ENCODE measurements at places on chromosomes 2 and 18. TPM values are rescaled to one million over a fixed set of nuclear protein-coding genes. Genes with fewer than 3 reads are reported as not detected.

The AFF3 gene
- 20.7 TPM for total RNA-seq

The PLCL1 gene
- 22.7 TPM for total RNA-seq

The DCDC2C gene
- total RNA-seq, result not detected

GRCh38 chr2:11809586-11810236, 63.3 kb downstream of the LPIN1 start:
- no peak overlapping the region for H3K4me3 ChIP-seq
- no peaks in the 10 kb centered on the region for H3K27me3 ChIP-seq
- no peak for DNase-seq
- no peak overlapping the region for H3K27ac ChIP-seq
- H3K4me1 ChIP-seq, result no peaks in the 10 kb centered on the region

DNA sequence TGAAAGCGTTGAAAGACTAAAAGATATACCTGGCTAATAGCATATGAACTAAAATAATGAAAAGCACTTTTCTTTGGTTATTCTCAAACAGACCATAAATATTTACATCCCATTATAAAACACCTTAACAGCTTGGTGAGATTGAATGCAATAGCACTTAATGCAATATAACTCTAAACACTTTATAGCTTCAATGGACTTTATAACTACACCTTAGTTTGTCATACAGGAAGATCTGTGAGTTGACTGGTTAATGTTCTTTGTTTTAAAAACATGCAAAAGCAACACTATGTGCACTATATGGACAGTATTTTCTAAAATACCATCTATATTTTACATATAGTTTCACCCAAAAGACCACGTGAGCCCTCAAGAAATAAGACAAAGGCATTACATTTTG, 353.3 kb upstream of the ACVR2A start:
- no peaks in the 10 kb centered on the region for H3K36me3 ChIP-seq
- no peak overlapping the region for H3K4me3 ChIP-seq
- no peaks in the 10 kb centered on the region for H3K27me3 ChIP-seq
- DNase-seq, result no peak
- no peak overlapping the region for H3K27ac ChIP-seq

DNA sequence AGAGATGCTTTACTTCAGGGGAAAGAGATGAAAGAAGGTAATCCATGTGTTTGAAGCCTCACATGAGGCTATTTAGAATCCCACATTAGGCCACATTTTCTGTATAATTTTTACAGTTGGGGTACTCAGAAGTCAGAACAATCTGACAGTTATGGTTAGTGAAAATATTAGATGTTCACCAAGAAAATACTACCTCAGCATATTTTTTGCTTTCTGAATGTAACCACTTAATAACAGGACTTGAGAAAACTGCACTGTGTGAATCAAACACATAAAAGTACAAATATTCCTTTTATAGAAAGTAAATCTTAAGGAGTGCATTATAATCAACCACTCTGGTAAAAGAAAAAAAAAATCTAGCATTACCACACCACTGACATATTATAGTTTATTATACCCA, 169.3 kb downstream of the SATB2 start:
- no peak overlapping the region for H3K4me3 ChIP-seq
- H3K4me1 ChIP-seq, result no peaks in the 10 kb centered on the region
- H3K27ac ChIP-seq, result no peak overlapping the region

DNA sequence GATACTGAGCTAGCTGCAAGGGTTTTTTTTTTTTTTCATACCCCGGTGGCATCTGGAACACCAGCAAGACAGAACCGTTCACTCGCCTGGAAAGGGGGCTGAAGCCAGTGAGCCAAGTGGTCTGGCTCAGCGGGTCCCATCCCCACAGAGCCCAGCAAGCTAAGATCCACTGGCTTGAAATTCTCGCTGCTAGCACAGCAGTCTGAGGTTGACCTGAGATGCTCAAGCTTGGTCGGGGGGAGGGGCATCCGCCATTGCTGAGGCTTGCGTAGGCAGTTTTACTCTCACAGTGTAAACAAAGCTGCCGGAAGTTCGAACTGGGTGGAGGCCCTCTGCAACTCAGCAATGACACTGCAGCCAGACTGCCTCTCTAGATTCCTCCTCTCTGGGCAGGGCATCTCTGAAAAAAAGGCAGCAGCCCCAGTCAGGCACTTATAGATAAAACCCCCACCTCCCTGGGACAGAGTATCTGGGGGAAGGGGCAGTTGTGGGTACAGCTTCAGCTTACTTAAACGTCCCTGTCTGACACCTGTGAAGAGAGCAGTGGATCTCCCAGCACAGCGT, 5.1 kb upstream of the MIB1 start:
- peaks cover 6% of the 10 kb centered on the region for H3K4me1 ChIP-seq
- no peak for DNase-seq
- no peak overlapping the region for H3K4me3 ChIP-seq

GRCh38 chr2:219638217-219638947, 11.0 kb downstream of the SLC4A3 start:
- H3K27me3 ChIP-seq, result no peaks in the 10 kb centered on the region
- H3K4me3 ChIP-seq, result no peak overlapping the region
- H3K27ac ChIP-seq, result no peak overlapping the region
- H3K36me3 ChIP-seq, result no peaks in the 10 kb centered on the region
- peaks cover 4% of the 10 kb centered on the region for H3K4me1 ChIP-seq

- DNase-seq, result no peak
- no peak overlapping the region for H3K27ac ChIP-seq
- no peaks in the 10 kb centered on the region for H3K36me3 ChIP-seq
- no peaks in the 10 kb centered on the region for H3K27me3 ChIP-seq
- H3K4me1 ChIP-seq, result no peaks in the 10 kb centered on the region
- no peak overlapping the region for H3K4me3 ChIP-seq
These were observed 253.6 kb upstream of the TNP1 start for GRCh38 chr2:217113491-217113890.

DNA sequence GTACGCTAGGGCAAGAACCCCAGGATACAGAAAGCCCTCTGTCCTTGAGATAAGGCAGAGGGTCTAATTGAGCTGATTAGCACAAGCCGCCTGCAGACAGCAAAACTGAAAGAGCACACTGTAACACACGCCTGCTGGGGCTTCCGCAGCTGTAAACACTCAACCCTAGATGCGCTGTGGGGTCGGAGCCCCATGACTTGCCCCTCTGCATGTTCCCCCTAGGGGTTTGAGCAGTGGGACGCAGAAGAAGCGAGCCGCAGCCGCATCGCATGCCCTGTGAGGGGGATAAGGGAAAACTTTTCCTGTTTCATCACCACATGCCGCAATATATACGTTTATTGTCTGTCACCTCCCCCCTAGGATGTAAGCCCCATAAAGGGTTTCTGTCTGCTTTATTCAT, 384.6 kb downstream of the PLCL1 start:
- no peak overlapping the region for H3K4me3 ChIP-seq
- H3K36me3 ChIP-seq, result no peaks in the 10 kb centered on the region

DNA sequence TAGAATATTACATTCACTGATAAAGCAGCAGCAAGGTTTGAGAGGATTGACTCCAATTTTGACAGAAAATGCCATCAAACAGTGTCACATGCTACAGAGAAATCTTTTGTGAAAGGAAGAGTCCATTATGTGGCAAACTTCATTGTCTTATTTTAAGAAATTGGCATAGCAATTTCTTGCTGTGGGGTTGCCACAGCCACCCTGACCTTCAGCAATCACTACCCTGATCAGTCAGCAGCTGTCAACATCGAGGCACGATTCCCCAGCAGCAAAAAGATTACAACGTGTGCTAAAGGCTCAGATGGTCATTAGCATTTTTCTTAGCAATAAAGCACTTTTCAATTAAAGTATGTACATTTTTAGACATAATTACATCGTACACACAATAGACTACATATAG, 74.7 kb downstream of the PRKCE start:
- no peak overlapping the region for H3K4me3 ChIP-seq
- H3K27me3 ChIP-seq, result no peaks in the 10 kb centered on the region
- H3K36me3 ChIP-seq, result no peaks in the 10 kb centered on the region
- H3K4me1 ChIP-seq, result no peaks in the 10 kb centered on the region

- no peaks in the 10 kb centered on the region for H3K27me3 ChIP-seq
- no peak for DNase-seq
- H3K4me1 ChIP-seq, result peaks cover 74% of the 10 kb centered on the region
- peak overlapping the region; percentile 75 for H3K27ac ChIP-seq
These were observed 122.4 kb downstream of the NFATC1 start for GRCh38 chr18:79518028-79518682.

DNA sequence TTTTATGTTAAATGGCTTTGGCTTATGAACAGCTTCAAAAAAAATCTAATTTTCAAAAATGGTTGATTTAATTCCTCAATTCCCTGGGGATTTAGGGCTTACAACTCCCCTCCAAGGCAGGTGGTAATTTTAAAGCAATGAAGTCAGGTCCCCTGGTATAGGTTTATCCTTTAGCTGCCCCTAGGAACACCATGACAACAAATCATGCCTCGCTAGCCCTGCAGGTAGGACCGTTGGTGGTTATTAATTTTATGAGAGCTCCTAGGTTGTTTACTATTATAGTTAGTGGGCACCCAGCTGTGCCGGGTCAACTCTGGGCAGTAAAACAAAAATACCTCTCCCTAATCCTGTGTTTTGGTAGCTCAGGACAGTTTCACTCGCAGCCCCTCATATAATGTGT, 26.2 kb upstream of the MBOAT2 start:
- no peak overlapping the region for H3K27ac ChIP-seq
- no peaks in the 10 kb centered on the region for H3K27me3 ChIP-seq
- no peak for DNase-seq
- no peaks in the 10 kb centered on the region for H3K36me3 ChIP-seq
- H3K4me1 ChIP-seq, result no peaks in the 10 kb centered on the region

- no peak overlapping the region for H3K27ac ChIP-seq
- peaks cover 11% of the 10 kb centered on the region for H3K36me3 ChIP-seq
- peaks cover 22% of the 10 kb centered on the region for H3K4me1 ChIP-seq
- H3K27me3 ChIP-seq, result no peaks in the 10 kb centered on the region
- no peak overlapping the region for H3K4me3 ChIP-seq
- no peak for DNase-seq
These were observed 129.6 kb downstream of the RBMS1 start for GRCh38 chr2:160363961-160364360.

DNA sequence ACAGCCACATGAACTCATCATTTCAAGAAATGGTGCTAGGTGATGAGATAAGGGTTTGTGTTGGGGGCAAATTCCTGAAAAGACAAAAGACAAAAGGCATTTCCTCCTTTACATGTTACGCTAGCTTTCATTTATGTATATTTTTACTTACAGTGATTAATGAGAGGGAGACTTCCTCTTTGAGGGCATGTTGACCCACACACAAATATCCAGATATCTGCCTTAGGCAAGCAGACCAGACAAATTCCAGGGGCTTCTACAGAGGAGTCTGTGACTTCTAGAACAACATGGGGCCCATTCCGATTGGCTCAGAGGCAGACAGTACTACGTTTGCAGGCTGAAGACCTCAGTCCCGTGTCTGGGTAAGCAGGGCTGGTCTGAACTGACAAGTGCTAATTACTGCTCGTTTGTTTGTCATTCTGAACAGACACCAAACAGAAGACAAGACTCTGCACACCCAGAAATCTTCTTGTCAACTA, 74.8 kb upstream of the ST6GAL2 start:
- no peaks in the 10 kb centered on the region for H3K27me3 ChIP-seq
- no peaks in the 10 kb centered on the region for H3K36me3 ChIP-seq
- H3K4me3 ChIP-seq, result no peak overlapping the region
- H3K4me1 ChIP-seq, result no peaks in the 10 kb centered on the region

- no peaks in the 10 kb centered on the region for H3K4me1 ChIP-seq
- H3K36me3 ChIP-seq, result no peaks in the 10 kb centered on the region
- no peaks in the 10 kb centered on the region for H3K27me3 ChIP-seq
- H3K27ac ChIP-seq, result no peak overlapping the region
- no peak overlapping the region for H3K4me3 ChIP-seq
These were observed 43.6 kb downstream of the L3MBTL4 start for GRCh38 chr18:6370886-6371635.

- DNase-seq, result no peak
- no peaks in the 10 kb centered on the region for H3K4me1 ChIP-seq
- peaks cover 36% of the 10 kb centered on the region for H3K36me3 ChIP-seq
- H3K4me3 ChIP-seq, result no peak overlapping the region
These were observed 24.6 kb downstream of the PTRHD1 start for GRCh38 chr2:24768601-24769000.

GRCh38 chr2:58441643-58442042, 200.5 kb upstream of the FANCL start:
- no peak overlapping the region for H3K4me3 ChIP-seq
- H3K27me3 ChIP-seq, result no peaks in the 10 kb centered on the region
- no peaks in the 10 kb centered on the region for H3K4me1 ChIP-seq

- H3K27ac ChIP-seq, result no peak overlapping the region
- no peaks in the 10 kb centered on the region for H3K27me3 ChIP-seq
- no peak overlapping the region for H3K4me3 ChIP-seq
- H3K4me1 ChIP-seq, result no peaks in the 10 kb centered on the region
- no peaks in the 10 kb centered on the region for H3K36me3 ChIP-seq
These were observed 1291.6 kb upstream of the ZEB2 start for GRCh38 chr2:145811276-145812164.

GRCh38 chr2:120579916-120580685, 155.6 kb upstream of the GLI2 start:
- H3K36me3 ChIP-seq, result no peaks in the 10 kb centered on the region
- no peak overlapping the region for H3K4me3 ChIP-seq
- H3K27me3 ChIP-seq, result no peaks in the 10 kb centered on the region
- H3K27ac ChIP-seq, result no peak overlapping the region
- no peaks in the 10 kb centered on the region for H3K4me1 ChIP-seq

Measured in naive thymus-derived CD4-positive, alpha-beta T cell (primary cell).